Aorta (tissue), 5 donors: ENCODE measurements at places on chromosomes 1 and 21.

- no peak for DNase-seq
Measured at GRCh38 chr1:20248971-20249612, 41.6 kb upstream of the VWA5B1 start.

DNA sequence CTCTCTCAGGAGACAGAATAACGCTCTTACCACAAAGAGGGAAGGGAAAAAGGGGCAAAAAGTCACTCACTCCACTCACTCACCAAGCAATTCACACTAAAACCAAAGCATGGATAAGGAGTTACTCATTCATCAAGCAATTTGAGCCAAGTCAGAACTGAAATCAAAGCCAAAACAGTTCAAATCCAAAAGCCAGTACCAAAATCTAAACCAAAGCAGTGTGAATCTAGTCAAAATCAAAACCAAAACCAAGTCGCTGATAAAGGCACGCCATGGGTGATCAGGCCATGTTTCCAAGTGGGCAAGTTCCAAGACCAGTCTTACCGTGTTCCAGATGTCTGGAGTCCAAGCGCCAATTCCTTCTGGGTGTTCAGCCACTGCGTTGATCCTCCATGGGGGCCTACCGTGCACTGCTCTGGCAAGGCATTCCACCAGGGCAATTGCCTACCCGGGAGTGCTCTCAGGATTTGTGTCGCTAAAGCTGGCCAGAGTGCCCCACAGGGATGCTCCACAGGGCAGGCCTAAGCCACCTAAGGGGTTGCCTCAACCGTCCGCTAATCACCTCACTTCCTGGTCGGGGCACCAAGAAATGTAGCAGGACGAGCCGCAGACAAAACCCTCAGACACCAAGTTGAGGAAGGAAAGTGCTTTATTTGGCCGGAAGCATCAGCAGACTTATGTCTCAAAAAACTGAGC is 142.3 kb downstream of the TRIM33 start:
- DNase-seq: no peak

- no peak for DNase-seq
Measured at GRCh38 chr1:112325504-112325903, 70.5 kb upstream of the CTTNBP2NL start.

GRCh38 chr1:145857170-145857569 is 1.7 kb downstream of the PIAS3 start:
- no peak for DNase-seq

DNA sequence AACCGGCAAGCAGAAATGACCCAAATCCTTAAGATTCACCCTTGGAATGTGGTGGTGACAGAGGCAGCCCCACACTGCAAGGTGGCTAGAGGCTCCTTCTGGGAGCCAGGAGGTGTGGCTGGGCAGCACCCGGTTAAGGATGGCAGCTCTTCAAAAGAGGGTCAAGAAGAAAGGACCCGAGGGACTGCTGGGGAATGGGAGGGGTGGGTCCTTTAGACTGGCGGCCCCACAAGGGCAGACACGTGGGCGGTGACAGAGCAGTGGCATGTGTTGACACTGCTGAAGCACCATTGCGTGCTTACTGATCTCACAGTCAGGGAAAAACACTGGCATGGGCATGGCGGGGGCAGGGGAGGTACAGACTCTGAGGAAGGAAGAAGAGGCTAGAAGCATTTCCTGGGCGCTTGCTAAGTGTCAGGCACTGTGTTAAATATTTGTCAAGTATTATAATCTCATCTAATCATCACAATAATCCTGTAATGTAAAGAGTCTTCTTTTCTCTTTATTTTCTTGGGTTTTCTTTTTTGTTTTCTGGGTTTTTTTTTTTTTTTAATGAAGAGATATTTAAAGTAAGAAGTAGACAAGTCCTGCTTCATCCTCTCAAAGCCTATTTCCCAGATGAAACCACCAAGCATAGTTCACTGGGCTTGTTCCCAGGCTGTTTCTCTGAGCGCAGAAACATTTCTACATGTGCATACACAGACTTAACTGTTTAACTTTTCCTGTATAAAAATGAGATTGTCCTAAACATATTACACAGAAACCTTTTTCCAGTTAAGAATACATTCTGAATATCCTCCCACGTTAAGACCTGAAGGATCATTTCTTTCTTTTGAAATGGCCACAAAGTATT is 165.8 kb upstream of the EDN2 start:
- DNase-seq: no peak

GRCh38 chr1:179340918-179341317 is 24.9 kb upstream of the AXDND1 start:
- DNase-seq: no peak
